ENCODE measurements at places on chromosomes 5 and 9.

DNA sequence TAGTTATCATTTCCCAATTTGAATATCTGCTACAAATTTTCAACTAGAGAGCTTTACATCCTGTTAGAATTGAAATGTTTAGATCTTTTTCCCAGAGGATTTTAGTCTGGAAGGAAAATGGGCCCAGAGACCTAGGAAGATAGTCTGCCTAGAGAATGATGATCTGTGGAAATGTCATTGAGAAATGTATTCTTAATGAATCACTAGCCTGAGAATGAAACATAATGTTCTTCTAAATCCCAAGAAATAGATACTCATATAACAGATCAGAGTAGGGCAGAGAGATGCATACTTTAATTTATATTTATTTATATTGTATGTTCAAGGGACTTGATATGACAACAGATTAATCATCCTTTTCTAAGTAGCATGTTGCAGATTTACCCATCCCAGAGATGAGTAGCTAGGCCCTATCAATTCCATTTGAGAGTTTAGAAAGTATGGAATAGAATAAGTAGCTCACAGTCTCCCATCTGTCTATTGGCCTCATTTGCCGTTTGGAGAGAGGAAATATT, 25.1 kb upstream of the SLC44A1 start:
- peak; percentile 59 for DNase-seq

DNA sequence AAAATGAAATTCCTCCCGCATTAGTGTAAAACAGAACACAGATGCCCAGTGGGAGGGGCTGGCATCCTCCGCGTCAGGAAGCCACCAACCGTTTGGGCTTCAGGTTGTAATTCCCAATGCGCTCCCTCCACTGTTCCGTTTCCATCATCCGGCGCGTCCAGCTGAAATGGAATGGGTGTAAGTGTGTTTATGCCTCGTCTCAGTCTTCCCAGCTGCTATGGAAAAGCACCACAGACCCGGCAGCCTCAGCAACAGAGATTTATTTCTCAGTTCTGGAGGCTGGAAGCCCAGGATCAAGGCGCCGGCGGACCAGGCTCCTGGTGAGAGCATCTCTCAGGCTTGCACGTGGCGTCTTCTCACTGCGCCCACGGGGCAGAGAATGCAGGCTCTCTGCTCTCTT, 20.4 kb downstream of the KCNT1 start:
- no peak for DNase-seq

DNA sequence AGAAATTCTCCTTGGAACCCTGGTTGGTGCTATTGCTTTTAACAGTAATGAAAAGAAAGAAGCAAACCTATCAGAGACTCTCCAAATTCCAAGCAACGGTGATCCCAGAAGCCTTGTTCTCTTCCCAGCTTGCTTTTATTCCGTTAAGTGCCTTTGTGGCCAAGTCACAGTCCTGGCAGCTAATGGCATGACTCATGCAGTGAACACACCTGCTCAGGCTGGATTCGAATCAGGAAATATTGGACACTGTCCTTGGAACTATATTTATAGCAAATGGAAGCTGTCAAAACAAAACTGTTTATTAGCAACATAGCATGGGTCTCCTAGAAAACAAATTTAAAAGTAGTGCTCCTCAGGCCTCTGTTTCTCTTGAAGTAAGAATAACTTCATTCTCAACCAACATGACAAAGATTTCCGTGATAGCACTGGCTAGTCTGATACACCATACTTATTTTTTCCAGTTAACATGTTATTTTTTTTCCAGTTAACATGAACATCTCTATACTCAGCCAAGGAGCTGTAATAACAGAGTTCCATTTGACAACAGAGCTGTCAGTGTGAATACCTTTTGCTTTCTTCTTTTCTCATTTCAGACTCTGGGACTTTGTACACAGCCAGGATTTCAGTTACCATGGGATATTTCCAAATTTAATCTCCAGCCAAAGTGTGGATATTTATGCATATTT, 502.4 kb downstream of the GADD45G start:
- DNase-seq: no peak

DNA sequence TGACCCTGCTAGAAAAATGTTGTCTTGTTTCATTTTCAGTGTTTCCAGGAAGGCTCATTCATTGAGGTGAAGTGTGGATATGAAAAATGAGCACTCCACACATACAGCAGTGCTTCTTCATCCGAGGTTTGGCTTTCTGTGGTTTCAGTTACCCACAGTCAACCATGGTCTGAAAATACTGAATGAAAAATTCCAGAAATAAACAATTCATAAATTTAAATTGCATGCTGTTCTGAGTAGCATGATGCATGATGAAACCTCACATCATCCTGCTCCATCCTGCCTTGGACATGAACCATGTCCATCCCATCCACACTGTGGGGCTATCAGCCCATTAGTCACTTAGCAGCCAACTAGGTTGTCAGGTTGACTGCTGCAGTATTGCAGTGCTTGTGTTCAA, 10.4 kb upstream of the SLC45A2 start:
- peak; percentile 47 for DNase-seq

- no peak for DNase-seq
Measured at GRCh38 chr9:127767909-127768331, 10.5 kb downstream of the SH2D3C start.

DNA sequence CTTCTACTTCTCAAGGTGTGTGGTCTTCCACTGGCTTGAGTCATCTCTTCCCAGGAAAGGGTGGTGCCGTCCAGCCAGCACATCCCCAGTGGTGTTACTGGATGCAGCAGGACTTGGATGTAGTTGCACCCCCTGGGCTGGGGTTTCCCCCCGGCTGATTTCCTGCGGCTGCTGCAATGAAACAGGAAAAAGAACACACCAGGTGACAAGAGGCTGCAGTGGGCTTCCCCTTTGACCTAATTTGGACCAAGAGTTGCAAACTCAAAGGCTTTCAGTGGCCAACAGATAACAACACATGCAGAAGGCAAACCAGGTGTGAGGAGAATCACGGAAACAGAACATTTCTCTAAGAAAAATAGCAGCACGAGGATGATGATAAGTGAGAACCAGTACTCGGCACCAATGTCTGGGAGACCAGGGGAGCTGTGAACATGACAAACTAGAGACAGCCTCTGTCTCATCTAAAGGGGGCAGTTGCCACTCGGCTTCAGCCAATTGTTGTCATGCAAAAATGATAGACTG, 83.7 kb downstream of the PDE6A start:
- DNase-seq: no peak

DNA sequence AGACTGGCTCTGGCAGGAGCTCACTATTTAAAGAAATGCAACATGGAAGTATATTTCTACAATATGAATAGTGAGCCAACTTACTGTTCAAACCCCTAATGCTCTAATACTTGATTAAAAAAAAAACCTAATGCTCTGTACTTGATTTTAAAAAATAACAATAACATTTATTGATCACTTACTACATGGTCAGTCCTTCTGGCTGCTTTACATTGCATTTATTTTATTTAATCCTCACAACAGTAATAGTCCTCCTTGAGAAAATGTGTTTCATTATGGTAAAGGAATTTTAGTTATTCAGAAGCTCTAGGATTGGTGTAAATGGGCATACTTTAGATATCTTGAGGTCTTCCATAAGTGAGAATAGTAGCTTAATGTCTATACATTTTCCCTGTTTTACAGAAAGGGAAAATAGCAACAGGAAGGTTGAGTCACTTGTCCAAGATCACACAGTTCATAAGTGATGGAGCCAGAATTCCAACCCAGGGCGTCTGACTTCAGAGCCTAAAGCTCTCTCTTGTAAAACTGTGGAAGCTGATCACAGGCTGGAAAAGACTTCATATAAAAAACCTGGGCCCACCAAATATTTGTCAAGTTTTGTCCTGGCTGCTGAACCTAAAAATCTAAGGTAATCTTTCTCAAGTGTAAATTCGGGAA, 1.0 kb downstream of the STARD4 start:
- DNase-seq: peak; percentile 51

- no peak for DNase-seq
Measured at GRCh38 chr9:105901514-105902109, 207.3 kb downstream of the TMEM38B start.

- DNase-seq: peak; percentile 14
Measured at GRCh38 chr5:171152382-171152781, 156.7 kb upstream of the TLX3 start.

GRCh38 chr5:72388646-72389045, 68.5 kb downstream of the PTCD2 start:
- no peak for DNase-seq

GRCh38 chr5:30498972-30499371, 694.5 kb upstream of the CDH6 start:
- DNase-seq: no peak

DNA sequence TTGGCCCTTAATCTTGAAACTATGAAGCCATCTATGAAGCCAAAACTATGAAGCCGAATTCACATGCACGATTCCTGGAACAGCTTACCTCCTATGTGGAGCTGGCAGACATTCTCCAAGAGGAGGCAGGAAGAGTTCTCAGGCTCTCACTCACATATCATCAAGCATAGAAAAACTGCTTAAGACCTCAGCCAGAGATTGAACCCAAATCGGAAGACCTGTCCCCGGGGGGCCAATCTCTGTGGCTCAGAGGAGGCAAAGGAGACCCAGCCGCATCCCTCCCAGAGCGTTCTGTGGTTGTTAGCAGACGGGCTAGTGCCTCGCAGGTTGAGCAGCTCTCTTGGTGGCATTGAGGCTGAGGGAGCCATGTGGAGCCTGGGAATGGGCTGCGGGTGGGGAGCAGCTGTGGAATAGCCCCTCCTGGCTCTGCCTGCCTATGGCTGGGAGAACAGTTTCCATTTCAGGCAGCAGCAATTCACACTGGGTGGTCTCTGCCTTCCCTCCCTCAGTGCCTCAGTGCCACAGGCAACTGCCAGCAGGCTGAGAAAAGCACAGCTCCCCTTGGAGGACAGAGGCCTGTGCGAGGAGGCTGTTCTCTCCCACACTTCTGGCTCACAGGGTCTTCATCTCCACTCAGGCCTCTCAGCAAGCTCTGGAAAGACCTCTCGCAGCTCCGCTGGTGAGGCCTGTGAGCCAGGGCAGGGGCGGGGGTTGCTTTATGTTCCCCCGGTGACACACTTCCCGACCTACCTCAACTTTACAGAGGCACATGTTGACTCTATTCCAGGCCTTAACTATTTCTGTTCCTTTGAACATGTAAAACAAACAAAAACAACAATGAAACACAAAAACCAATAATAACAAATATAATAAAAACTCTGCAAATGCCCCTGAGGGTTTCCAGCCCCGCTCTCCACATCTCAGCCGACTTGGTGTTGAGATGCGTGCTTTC, 17.4 kb upstream of the TMEM174 start:
- DNase-seq: no peak

DNA sequence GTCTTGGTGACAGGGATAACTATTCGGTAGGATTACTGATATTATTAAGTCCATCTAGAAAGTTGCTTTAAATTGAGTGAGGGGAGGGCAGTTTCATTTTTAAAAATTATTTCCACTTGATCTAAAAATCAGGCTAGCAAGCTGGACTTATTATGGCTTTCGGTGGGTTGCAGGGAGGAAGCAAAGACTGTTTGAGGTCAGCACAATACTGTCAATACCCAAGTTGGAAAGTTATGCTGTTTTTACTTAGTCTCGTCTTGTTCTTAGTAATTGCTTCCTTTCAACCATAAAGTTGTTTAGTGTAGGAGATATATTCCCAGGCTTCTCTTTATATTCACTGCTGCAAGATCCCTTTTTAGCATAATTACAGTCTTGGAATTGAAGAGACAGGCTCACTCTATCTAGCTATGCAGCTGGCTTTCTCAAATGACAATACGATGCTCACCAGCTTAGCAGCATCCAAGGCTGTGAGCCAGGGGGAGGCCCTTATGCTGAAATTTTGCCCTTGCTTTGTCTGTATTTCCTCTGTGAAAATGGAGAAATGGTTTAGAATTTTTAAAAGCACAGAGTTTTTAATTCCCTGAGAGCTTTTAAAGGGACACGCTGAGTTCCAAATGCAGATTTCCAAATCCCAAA, 68.2 kb upstream of the APC start:
- DNase-seq: no peak

GRCh38 chr9:123033864-123034601, 566 bp downstream of the GPR21 start:
- DNase-seq: no peak

GRCh38 chr5:34436761-34437501, 219.2 kb upstream of the RAI14 start:
- DNase-seq: no peak

GRCh38 chr5:104599726-104600125, 1037.1 kb upstream of the NUDT12 start:
- DNase-seq: no peak

GRCh38 chr9:131398204-131398603, 4.3 kb downstream of the PRRC2B start:
- DNase-seq: no peak

GRCh38 chr5:123156577-123157296, 67.7 kb downstream of the PRDM6 start:
- DNase-seq: peak; percentile 85

DNA sequence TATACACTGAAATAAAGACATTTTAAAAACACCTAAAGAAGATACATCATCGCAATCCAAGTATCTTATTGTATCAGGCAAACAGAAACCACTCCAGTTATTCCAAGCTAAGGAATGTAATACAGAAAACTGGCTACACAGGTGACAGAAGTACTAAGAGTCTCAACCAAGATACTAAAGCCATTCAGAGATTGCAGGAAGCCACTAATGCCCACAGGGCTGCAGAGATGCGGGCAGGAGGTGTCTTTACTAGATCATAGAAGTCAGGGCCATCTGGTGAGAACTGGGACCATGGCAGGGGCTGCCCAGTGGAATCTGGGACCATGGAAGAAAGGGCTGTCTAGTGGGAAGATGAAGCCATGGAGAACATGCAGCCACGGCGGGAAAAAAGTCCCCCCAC, 365.6 kb downstream of the NDUFS4 start:
- no peak for DNase-seq

DNA sequence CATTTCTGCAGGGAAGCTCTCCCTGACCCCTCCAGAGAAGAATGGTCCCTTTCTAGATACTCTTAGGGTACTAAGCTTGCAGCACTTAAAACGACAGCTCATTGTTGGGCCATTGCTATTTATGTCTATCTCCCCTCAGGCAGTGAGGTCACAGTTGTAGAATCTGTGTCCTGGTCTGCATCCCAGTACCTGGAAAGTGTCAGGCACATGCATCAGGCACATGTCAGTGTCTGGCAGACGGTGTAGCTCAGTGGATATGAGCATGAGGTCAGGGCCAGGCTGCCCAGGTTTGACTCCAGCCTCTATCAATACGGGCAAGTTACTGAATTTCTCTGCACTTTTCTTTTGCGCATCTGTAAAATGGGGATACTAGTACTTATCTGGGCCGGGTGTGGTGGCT, 22.2 kb upstream of the EEIG1 start:
- no peak for DNase-seq

DNA sequence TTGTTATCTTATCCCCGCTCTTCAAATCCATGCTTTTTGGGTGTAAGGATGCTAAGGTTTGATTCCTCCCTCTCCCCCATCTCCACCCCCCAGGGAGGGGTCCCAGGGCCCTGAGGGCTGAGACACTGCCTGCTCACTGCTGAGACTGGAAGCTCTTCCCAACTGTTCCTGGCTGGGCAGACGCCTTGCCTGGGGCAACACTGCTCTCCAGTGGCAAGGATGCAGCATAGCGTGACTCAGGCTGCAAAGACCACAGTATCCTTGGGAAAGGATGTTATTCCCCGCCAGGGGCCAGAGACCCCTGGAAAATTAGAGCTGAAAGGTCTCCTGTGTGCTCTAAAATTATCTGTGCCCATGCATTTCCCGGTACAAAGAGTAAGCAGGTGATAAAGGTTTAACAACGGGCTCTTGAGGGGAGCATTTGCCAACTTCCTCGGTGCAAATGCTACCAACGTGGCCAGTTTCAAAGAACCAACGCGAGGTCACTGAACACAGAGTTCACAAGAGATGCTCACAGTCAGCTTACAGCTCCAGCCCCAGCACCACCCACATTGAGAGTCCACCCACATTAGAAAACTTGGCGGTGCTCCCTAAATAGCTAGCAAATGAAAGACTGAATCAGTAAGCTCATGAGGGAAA, 271.9 kb downstream of the NSG2 start:
- peak; percentile 18 for DNase-seq

Measured in foreskin fibroblast (primary cell).